ENCODE measurements at places on chromosomes 7 and 10.

DNA sequence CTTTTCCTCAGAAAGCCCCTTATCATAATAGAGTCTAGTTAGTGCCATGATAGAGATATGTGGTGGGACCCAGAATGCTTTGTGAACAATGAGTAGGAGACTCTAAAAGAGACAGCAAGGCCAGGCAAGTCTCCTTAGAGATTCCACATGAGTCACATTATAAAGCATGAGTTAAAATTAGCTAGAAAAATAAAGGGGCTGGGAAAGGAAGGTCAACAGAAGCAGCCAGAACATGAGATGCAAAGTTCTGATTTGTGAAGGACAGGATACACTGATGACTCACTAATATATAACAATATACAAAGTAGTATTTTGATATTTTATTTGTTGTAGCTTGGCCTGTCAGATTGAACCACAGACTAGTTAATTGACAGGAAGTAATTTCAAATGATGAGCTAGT, 25.3 kb upstream of the SNX13 start:
- DNase-seq = no peak

DNA sequence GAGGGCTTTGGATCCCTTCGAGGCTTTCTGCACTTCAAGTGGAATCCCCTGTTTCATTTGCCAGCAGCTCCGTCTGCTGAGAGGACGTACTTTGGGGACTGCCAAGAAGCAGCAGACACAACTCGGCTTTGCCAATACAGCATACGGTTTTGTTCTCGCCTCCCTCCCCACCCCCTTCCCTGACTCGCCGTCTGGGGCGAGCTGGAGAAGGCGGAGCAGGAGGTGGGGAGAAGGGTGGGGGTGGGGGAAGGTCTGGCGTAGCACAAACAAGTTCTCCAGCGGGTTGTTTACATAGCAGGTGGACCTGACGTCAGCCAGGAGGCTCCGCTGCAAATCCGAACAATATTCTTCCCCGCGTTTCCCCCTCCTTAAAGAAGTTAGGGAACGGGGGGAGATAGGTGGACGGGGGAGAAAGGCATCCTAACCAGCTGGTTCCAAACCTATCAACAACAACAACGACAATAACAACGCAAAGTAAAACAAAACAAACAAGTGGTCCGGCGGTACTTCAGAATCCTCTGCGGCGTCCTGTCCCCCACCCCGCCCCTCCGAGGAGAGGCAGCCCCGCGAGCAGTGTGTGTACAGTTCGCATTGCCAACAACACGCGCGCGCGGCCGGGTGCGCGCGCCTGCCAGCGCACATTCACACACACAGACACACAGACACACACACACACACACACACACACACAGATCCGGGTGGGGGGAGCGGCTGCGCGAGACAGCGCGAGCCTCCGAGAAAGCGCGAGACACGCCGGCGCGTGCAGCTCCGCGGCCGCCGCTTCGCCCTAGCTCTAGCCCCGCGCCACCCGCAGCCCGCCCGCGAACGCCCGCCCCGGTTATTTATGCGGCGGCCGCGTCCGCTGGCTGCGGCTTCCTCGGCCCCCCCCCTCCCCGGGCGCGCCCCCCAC, 167.0 kb upstream of the PPP1R3A start:
- no peak for DNase-seq

DNA sequence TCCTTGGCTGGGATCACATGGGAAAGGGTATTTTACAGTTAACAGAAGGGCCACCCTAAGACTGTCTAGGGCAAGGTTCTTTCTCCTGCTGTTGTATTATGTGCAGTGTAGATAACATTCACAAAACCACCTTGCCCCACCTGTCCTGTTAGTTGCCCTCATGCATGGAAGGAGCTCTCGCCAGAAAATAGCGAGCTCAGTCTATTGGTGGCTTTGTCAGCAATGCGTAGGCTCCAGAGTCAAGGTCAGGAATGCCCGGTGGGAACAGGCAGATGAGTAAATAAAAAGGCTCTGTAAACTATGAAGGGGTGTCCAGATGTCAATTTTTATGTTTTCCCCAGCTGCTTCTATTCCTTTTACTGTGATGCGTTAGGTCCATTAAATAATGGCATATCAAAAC, 107.1 kb upstream of the WDR11 start:
- no peak for DNase-seq

DNA sequence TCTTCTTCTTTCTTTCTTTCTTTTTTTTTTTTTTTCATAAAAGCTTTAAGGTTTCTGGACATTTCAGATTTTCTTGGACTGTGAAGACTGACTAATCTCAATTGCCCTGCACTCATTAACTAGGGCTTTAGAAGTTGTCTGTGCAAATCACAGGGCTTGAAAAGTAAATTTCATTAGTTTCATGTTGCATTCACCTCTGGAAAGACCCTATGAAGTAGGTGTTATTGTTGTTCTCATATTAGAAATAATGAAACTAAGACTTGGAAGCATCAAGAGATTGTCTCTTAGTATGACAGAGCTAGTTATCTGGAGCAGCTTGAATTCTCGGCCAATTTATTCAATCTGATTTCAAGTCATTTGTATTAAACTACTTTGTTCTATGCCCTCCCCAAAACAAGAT, 28.2 kb upstream of the SEMA3D start:
- no peak for DNase-seq

GRCh38 chr10:133277993-133278576, 1.4 kb upstream of the ADAM8 start:
- DNase-seq = no peak

GRCh38 chr7:149302865-149303264, 40.9 kb downstream of the ZNF783 start:
- DNase-seq = no peak

DNA sequence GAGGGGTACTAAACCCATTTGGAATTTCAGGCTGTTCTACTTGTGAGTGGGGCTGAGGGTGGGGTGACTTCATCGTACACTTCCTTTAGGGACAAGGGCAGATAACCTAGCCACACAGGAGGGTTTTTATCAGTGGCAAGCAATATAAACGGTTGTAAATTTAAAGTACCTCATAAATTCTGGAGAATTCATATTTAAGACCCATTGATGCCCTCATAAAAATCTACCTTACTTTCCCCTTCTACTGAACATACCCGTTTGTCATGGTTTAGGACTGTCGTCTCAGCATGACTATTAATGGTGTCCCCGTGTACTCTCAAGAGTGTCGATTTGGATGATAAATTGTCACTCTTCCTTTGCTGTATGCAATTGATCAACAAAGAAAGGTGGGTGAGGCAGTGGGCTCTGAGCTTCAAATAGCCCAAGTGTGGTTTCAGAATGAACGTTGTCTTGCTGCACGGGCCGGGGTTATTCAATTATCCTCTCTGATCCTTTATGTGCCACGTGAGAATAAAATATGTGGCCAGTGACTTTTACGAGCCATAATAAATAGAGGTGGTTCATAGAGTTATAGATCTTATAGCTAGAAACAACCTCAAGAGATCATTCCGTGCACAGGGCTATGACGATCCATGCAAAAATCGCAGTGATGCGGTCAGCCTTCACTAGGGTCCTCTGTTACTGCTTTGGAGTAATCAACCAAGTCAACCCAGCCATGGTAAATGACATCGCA, 82.2 kb downstream of the FAM107B start:
- no peak for DNase-seq

DNA sequence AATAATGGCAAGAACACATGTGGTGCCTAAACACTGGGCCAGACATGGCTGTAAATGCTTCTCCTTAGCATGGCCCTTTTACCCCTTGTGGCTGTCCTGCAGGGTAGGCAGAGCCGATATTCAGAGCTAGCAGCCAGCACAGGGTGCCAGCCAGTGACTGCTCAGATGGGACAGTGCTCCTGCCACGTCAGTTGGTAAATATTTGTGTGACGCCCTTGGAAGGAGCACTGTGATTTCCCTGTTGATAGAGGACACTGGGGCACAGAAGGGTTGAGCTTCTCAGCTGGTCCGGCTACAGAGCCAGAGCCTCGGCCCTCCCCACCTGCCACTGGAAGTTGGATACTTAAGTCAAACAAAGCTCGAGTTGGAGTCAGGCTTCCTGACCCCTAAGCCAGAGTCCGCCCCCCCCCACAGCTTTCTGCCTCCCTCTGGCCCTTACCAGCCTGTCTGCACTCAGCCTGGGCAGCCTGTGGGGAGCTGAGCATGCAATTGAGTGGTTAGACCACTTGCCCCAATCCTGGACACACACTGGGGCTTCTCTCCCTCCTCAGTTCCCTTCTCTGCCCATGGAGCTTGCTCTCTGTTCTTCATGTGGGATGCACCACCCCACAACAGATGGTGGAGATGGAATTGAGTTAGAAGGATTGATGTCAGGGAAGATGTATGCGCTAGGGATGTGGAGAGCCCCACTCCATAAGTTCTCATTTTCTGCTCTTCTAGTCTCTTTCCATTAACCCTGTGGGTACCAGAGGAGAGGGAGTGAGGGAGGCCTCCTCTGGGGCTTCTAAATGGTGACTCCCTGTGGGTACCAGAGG, 350.8 kb downstream of the PLXNA4 start:
- DNase-seq = no peak

DNA sequence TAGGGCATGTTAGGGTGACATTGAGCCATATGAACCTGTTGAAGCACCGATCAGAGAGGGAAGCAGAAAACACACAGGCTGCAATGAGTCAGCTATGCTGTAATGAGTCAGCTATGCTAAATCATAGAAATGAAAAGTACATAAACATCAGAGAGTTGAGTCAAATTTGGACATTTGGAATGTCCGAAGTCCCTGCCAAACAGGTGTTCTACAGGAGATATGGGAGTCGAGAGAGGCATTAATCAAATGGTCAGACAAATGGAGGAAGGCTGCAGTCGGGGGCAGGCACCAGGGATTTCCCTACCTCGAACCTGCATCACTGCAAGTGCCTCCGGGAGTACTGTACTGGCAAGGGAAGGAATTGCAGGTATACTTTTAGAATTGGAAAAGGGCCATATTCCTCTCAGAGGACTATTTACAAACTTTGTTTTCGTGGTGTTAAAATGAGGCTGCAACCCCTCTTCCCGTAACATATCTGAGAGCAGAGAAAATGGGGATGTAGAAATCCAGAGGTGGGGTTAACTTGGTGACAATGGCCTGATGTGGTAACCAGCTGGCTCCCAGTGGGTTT, 8.8 kb upstream of the ZC3HAV1 start:
- no peak for DNase-seq

DNA sequence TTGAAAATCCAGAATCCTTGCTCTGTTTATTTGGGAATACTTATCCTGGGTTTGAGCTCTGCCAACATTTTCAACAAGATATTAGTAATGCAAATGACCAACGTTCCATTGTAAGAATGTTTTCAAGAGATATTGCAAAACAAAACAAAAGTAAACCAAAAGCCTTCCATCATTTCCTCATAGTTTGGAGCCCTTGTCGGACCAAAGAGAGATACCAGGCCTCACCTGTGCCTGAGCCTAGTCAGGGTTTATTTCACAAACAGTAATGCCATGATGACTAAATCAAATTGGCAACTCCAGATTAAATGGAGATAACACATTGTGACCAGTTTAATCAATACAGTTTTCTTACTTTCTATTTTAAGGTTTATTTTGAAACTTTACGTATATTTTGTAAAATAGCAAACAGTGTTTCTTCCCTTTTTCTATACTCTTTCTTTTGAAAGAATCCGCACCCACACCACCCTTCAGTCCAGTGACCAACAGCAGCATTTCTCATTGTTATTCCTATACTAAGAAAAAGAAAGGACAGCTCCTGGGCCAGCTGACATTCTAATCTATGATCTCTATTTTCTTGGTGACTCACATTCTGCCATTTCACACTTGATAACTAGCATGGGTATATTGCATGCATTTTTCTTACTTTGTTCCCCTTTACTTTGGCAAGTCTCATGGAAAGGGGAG, 168.5 kb upstream of the MEOX2 start:
- no peak for DNase-seq

GRCh38 chr10:70324951-70325781, 41.4 kb upstream of the NPFFR1 start:
- DNase-seq = no peak

DNA sequence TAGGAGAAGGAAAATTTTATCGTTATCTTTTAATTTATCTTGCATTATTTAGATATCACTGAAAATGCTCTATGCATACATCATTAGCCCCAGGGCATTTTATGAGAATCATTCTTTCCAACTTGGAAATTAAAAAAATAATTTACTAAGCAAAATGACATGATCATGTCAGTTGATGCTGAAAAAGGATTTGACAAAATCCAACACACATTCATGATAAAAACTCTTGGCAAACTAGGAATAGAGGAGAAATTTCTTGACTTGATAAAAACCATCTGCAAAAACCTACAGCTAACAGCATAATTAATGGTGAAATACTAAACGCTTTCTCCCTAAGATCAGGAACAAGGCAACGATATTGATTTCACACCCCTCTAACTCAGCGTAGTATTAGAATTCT, 40.2 kb upstream of the RSU1 start:
- no peak for DNase-seq

DNA sequence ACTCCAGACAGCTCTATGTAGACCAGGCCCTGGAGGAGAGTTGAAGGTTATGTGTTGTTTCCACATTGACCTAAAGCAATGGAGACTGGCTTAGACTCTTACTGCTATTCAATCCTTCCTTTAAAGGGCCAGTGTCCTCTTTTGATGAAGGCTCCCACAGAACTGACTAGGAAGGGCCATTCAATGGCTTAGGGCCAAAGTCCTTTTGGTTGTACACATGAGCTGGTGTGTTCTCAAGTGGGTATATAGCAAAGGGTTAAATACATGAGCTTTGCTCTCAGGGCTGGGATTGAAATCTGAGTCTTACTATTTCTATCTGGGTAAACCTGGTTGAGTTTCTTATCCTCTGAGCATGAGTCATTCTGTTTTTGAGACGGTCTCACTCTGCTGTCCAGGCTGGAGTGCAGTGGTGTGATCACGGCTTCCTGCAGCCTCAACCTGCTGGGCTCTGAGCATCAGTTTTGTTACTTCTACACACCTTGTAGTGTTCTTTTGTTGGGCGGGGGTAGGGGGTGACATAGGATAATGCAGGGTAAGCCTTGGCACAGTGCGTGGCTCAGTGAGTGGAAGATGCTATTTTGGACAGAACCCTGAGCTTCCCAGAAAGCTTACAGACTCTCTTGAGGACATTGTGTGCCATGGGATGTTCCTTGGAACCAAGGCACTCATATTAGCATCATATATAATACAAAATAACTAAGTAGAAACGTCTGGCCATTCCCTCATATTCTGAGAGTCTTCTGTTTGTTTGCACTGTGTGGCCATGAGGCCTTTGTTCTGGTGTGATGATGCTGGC, 90.1 kb downstream of the ABCC2 start:
- DNase-seq = no peak

GRCh38 chr10:15791816-15792524, 68.3 kb downstream of the MINDY3 start:
- no peak for DNase-seq

GRCh38 chr10:118291122-118291521, 51.0 kb downstream of the FAM204A start:
- DNase-seq = no peak

DNA sequence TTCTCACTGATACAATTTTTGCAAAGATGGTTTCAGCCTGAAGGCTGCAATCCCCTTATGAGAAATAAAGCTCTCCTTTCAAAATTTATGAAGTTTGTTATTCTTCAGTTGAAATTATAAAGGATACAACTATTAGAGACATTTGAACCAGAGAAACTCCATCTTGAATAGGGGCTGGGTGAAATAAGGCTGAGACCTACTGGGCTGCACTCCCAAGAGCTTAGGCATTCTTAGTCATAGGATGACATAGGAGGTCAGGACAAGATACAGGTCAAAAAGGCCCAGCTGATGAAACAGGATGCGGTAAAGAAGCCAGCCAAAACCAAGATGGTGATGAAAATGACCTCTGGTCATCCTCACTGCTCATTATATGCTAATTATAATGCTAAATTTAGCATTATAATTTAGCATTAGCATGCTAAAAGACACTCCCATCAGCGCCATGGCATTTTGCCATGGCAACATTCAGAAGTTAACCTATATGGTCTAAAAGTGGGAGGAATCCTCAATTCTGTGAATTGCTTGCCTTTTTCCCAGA, 22.4 kb upstream of the IFIT1B start:
- no peak for DNase-seq

- no peak for DNase-seq
Measured at GRCh38 chr7:105776068-105776790, 100.2 kb downstream of the ATXN7L1 start.

Measured in cortex of kidney (tissue), 1 donor.